ENCODE measurements at places on chromosomes 11 and 22.

DNA sequence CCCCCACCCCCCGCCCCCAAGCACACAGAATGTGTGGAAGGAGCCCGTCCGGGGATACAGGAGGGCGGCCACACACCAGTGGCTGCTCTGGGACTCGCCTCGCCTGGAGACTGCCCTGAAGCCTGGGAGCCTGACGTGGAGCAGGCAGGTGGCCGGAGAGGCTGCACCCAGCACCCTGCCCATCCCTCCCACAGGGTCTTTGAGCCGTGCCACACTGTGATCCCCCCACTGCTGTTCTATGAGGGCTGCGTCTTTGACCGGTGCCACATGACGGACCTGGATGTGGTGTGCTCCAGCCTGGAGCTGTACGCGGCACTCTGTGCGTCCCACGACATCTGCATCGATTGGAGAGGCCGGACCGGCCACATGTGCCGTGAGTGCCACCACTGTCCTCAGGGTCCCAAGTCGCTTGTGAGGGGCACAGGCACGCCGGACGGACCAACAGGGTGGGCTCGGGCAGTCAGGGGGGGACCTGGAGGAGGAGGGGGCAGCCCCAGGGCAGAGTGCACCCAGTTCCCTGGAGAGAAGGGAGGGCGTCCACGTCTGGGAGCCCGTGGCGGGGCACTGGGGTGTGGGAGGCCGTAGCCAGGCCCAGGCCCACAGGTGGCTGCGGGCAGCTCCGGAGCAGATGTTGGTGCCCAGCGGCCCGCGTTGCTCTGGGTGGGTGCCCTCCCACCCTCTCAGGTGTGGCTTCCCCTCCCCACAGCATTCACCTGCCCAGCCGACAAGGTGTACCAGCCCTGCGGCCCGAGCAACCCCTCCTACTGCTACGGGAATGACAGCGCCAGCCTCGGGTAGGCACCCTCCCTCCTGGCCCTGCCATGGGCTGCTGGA, 27.0 kb upstream of the MUC5B start:
- DNase-seq: peak; percentile 13

DNA sequence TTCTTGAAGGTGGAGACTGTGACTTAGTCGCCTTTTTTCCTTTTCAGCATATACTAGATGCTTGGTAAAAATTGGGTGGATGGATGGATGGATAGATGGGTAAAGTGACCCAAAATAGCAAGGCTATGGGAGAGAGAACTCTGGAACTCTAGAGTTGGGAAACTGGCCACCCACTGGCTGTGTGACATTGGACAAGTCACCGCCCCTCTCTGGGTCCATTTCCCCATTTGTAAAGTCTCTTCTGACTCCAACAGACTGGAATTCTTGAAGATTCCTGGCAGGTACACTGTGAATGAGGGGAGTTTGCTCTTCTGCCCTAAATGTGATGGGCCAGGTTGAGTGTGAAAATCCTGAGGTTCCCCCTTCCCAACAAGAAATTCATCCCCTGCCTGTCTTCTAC, 8.0 kb downstream of the TKFC start:
- DNase-seq: no peak

- DNase-seq: peak; percentile 69
These were observed 866 bp downstream of the EXPH5 start for GRCh38 chr11:108592591-108593213.

DNA sequence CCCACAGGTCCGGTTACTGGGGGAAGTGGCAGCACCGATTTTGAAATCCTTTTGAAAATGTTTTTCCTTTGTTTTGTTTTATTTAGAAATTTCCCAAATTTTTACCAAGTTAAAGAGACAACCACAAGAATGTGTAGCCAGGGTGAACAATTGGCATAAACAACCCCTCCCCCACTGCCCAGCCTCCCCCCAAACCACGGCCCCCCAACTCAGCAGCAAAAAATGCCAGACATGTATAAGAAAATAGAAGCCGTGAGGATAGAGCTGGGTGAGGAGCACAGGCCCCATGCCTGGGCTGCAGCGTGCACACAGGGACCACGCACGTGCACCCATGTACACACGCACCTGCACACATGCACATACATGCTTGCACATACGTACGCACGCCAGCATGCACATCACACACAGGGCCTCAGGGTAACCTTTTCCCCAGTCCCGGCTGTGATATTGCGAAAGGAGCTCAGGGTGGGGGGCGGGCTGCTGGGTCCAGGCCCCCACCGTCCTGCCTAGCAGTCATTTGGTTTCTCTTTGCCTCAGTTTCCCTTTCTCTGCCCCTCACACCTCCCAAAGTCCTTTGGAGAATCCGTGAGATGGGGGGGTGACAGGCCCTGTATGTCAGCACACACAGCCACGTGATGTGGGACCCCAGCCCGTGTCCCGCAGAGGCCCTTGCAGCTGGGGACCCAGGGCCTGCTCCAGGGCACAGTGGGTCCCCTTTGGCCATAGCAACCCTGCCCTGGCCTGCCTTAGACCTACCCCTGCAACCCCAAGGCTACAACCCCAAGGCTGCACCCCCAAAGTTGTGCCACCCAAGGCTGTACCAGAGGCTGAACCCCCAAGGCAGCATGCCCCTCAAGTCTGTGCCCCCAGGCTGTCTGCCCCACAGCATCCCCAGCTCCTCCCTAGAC, 42.9 kb downstream of the IGF2 start:
- DNase-seq: no peak

DNA sequence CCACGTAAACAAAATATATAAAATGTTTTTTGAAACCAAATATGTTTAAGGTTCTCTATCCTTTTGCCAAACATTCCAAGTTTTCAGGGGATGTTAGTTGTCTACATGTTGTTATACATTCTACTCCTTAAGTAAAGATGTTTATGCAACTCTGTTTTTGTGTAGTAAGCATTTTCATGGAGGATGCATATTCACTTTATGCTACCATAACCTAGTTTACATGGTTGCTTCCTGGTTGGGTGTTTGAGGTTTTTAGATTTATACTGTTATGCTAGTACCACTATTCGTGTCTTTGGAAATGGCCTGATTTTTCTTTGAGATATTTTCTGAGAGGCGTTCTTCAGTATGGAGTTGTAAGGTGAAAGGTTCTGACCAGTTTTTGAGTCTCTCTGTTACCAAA, 131.1 kb upstream of the SORL1-AS1 start:
- no peak for DNase-seq

DNA sequence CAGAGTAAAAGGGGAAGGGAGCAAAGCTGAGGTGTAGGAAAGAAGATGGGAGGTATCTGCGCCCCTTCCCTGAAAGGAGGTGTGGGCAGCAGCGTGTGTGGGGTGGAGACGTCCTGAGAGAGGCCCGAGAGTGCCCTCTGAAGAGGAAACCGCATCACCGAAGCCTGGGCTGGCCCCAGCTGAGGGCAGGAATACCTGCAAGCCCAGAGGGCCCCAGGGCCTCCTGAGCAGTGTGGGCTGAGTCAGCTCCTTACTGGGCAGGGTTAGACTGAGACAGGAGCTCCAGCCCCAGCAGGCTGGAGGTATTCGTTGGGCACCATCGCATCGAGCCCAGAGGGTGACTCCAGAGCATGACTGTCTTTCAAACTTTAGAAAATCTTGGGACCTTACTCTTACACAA, 534.0 kb upstream of the B3GAT1 start:
- DNase-seq: no peak

DNA sequence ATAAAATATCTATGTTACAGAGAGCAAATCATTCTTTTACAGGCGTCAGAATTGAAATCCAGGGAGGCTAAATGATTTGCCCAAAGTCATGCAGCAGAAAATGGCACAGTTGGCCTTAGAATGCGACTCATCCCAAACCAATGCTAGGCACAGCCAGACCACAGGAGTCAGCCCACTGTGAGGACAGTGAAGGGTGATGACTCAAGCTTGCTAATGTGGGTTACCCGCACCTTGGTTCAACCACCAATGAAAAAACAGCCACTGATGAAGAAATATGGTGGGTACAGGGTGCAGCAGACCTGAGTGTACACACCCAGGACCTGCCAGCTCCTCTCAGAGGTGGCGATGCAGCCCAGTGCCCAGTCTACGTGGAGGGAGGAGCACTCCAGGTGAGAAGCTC, 89.7 kb downstream of the ZC3H12C start:
- DNase-seq: no peak

GRCh38 chr11:95790123-95790932, at the start of gene CEP57:
TSS of gene CEP57 (plus strand) at chr11:95790498. CDS start at chr11:95790699, 201 bp downstream.
- DNase-seq: peak; percentile 83

DNA sequence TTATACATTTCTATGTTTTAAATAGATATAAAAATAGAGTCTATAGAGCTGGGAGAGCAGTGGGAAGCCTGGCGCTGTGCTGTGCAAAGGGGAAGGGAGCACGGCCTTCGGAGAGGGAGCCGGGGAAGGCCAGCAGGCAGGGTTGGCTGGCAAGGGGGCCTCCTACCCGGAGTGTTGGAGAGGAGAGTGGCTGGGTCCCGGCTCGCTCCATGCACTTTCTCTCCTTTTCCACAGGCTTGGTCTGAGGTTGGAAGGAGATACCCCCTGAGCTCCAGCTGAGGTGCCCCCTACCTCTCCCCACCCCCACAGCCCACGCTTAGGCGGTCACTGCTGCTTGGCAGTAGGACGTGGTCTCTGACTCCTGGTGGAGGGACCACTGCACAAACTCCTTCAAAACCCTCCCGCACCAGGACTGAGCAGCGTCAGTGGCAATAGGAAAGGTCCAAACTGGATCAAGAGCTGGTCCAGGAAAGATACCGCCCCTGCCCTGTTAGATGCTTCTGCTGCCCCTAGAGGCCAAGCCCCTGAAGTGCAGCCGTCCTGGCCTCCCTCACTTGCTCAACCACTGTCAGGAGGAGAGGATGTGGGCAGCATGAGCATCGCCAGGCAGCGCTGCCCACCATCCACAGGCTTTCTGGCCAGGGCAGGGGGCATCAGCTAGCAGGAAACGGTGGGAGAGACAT, 52.9 kb downstream of the SYT13 start:
- DNase-seq: peak; percentile 91

GRCh38 chr11:129451524-129451923, 75.9 kb downstream of the BARX2 start:
- DNase-seq: no peak

DNA sequence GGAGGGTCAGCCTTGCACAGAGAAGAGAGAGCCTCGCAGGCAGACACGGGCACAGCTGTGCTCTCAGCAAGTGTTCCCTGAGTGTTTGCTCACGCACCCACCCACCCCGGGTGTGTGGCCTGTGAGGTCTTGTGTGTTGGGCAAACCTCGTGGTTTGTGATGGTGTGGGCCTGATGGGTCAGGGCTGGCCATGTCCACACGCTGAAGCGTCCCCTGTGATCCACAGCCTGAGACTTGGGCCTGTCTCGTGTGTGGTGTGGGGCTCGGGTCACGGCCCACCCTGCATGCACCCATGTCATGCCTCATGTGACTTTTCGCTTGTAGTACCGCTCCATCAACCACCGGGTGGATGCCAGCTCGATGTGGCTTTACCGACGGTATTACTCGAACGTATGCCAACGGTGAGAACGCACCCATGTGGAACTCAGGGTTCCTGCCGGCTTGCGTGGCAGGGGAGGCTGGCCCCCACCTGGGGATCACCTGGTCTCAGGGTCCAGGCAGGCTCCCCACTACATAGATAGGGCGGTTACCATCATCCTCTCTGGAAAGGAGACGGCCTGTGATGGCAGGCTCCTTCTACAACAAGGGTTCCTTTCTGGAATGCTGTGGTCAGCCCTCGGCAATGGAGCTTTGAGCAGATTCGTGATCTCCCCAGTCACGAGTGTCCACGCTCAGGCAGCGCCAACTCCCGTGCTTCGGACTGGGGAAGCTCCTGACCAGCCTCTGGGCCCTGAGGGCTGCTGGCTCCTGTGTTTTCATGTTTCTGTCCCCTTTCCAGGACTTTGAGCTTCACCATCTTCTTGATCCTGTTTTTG, 5.9 kb downstream of the TPCN2 start:
- no peak for DNase-seq

DNA sequence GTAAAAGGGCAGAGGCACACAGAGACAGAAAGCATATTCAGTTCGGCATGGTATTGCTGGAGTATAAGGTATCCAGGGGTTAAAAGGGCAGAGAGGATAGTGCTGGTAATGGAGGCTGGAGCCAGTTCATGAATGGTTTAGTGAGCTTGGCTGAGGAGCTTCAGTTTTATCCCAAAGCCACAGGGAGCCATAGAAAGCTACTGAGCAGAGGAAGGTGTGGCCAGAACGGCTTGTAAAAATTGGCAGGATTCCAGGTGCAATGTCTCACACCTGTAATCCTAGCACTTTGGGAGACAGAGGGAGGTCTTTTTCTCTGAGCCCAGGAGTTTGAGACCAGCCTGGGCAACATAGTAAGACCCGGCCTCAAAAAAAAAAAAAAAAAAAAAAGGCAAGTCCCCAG, 186.1 kb downstream of the MYO18B start:
- DNase-seq: no peak

- no peak for DNase-seq
These were observed 64.0 kb downstream of the RPUSD4 start for GRCh38 chr11:126147208-126148111.

DNA sequence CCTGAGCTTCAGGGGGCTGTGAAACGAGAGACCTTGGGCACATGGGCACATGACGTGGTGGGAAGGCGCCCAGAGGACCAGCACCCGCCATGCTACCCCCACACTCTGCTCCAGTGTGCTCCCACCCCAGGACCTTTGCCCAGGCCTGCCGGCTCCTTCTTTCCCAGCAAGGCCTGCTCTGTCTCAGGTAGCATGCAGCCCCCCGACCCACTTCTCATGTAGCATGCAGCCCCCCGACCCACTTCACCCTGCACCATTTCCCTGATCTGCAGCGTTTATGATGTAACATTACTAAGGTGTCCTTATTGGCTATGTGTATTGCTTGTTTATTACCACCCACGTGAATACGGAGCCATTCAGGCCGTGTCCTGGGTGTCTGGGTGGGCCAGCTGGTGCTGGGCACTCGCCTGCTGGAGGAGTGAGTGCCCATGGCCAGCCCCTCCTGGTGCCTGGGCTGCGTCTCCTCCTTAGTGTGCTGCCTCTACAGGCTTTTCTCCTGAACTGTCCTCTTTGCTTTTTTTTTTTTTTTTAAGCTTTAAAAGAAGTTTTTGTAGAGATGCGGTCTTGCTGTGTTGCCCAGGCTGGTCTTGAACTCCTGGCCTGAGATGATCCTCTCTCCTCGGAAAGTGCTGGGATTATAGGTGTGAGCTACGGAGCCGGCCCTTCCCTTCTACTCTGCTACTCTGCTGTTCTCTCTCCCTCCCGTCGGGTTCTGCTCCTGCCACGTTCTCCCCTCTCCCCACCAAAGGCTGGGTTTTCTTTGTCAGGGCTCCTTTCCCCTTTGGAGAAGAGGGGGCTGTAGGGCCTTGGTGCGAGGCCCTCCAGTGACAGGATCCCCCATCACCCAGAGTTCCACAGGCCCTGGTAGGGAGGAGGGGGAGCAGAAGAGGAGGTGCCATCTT, 29.4 kb downstream of the LRP5 start:
- DNase-seq: peak; percentile 80

- no peak for DNase-seq
These were observed 4.6 kb downstream of the MYH9 start for GRCh38 chr22:36383110-36383581.

DNA sequence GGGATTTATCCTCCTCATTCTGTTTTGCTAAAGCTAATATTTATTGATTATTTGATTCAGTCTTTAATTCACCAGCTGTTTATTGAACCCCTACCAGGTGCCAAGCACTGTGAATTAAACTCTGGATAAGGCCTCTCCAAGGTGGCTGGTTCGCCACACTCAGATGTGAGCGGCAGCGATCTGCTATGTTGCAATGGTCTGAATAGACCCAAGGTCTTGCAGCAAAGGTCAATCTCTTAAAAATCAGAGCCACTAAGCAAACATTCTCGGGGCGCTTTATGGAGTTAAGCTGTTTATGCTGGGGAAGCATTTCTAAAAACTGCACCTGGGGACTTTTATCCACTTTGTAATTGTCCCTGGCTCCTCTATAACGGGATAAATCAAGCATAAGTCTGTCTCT, 10.5 kb upstream of the TSPAN18 start:
- no peak for DNase-seq

Measured in SK-N-SH (cell line).